ENCODE measurements at places on chromosomes 3 and 15. TPM values are rescaled to one million over a fixed set of nuclear protein-coding genes. Genes with fewer than 3 reads are reported as not detected.

Gene BUB1B
- 45.9 TPM for polyA plus RNA-seq

GRCh38 chr15:69037977-69038376 lies 23.5 kb downstream of the NOX5 start:
- DNase-seq: no peak

- no peak for DNase-seq
These were observed 3.7 kb upstream of the THRB start for GRCh38 chr3:24498391-24498790.

DNA sequence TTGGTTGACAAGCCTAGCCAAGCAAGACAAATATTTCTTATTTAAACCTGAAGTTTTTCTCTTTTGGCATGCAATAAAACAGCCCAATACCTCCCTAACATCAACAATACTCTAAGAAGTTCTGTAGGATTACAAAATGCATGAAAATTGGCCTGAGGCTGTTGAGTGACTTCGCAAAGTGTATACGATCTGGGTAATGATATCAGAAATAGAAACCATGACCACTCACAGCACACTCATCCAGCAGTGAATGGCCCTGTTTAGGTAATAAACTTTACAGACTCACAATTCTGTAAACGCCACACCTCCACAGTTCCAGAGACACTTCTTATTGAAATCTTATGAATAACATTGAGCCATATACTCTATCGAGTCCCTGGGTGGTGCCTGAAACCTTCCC lies 83.0 kb upstream of the NAALADL2 start:
- DNase-seq: no peak

Gene UQCRC1
- 269 TPM for polyA plus RNA-seq

DNA sequence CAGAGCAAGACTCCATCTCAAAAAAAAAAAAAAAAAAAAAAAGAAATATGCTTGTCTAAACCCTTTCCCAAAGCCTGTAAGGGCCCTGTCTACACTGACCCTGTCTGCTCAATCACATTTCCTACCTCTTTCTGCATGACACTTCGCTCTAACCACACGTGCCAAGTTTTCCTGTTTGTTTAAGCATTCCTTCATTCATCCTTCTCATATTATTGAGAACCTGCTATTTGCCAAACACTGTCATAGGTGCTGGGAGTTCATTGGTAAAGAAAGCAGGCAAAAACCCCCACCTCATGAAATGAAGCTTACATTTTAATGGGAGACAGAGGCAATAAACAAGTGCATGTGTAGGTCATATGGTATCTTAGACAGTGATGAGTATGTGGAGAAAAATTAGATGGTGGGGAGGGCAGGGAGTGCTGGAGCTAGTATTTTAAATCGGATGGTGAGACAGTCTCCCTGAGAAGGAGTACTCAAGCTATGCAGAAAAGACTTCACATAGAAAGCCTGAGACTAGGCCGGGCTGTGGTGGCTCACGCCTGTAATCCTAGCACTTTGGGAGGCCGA lies 48.0 kb downstream of the B3GNT5 start:
- DNase-seq: no peak

Gene A4GNT
- polyA plus RNA-seq: 1.8 TPM

- no peak for DNase-seq
These were observed 34.6 kb downstream of the CD200R1L start for GRCh38 chr3:112811917-112812660.

DNA sequence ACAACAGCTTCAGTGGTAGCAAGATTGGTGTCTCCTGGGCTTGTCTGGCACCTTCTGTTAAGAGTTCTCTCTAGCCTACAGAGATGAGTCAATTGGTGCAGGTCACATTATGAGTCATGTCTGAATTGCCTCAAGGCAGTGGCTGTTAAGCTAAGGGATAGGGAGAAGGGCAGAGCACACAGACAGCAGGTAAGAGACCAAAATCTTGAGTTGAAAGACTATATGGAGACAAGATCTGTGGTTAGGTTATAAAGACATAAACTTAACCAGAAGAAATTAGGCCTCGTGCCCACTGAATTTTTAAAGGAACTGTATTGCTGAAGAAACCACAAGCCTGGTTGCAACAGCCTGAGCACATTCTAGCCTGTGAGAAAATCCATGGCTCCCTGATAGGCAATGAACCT lies 19.2 kb upstream of the KPNA1 start:
- no peak for DNase-seq

GRCh38 chr3:53181024-53181371 lies 20.0 kb downstream of the PRKCD start:
- no peak for DNase-seq

- DNase-seq: no peak
These were observed 11.4 kb downstream of the RSRC1 start for GRCh38 chr3:158121295-158121694.

Gene GOLGA8J
- 2.9 TPM for polyA plus RNA-seq

- no peak for DNase-seq
These were observed 163.2 kb downstream of the MINAR1 start for GRCh38 chr15:79595306-79595705.
